ENCODE measurements at places on chromosomes 12 and 14. TPM values are rescaled to one million over a fixed set of nuclear protein-coding genes. Genes with fewer than 3 reads are reported as not detected.

Gene POTEM
- polyA plus RNA-seq, result not detected

Gene BAG5
- 17.1 TPM for polyA plus RNA-seq

Gene SERPINA12
- not detected for polyA plus RNA-seq

Gene DLST
- polyA plus RNA-seq, result 112 TPM

Gene PROX2
- polyA plus RNA-seq, result not detected

Gene RNASE1
- polyA plus RNA-seq, result 476 TPM

Gene TAS2R8
- polyA plus RNA-seq, result not detected

Gene CTSG
- polyA plus RNA-seq, result 1.1 TPM

Gene UBE3B
- 13.9 TPM for polyA plus RNA-seq

Gene PTGER2
- 3.4 TPM for polyA plus RNA-seq

Gene CLEC9A
- not detected for polyA plus RNA-seq

GRCh38 chr12:13576935-13577500 is 380.5 kb downstream of the EMP1 start:
- no peak for DNase-seq

DNA sequence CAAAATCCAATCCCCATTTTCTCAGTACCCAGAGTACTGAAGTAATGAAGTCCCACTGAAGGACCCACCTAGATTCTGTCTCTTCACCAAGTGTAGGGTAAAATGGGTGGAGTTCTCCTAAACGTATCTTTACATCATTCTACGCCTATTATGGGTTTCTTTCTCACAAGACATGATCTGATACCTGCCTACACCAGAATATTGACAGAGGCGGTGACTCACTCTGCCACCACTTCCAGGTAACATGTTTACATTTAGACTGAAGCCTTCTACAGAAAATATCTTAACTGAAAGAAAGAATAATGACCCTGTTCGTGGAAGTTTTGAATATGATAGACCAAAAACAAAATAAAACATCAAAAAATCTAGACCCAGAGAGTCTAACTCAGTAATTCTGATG is 89.8 kb downstream of the BTG1 start:
- DNase-seq, result no peak

DNA sequence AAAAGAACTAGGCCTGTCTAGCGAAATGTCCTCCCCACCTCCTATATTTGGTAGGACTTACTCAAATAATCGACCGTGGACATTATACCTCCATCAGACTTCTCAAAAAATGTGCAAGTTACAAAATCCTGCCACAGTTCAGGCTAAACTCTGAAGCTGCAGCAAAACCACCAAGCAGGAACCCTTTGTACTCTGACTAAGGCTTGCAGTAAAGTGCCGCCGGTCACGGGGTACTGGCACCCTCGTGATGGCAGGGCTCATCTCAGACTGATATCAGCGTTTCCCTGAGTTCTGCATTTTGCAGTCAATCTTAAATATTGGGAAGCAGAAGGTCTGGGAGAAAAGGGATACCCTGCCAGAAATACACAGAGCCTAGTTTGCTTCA is 17.1 kb downstream of the SLC11A2 start:
- DNase-seq, result no peak

GRCh38 chr12:622416-622815 is 40.8 kb downstream of the NINJ2 start:
- no peak for DNase-seq

DNA sequence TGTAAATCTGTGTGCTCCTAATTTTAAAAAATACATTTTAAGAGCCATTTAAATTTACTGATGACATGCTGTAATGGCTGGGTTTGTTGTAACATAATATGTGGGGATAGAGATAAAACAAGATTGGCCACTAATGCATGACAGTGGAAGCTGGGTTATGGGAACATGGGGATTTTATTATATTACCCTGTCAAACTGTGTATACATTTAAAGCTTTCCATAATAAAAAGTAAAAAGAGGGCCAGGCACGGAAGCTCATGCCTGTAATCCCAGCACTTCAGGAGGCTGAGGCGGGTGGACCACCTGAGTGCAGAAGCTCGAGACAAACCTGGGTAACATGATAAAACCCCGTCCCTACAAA is 9.1 kb downstream of the TMEM233 start:
- DNase-seq, result no peak

- DNase-seq, result no peak
Observed at GRCh38 chr12:43179486-43179885, 372.5 kb downstream of the ADAMTS20 start.

DNA sequence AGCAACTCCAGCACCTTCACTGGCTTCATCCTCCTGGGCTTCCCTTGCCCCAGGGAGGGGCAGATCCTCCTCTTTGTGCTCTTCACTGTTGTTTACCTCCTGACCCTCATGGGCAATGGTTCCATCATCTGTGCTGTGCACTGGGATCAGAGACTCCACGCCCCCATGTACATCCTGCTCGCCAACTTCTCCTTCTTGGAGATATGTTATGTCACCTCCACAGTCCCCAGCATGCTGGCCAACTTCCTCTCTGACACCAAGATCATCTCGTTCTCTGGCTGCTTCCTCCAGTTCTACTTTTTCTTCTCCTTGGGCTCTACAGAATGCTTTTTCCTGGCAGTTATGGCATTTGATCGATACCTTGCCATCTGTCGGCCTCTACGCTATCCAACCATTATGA is 6.8 kb downstream of the OR11G2 start:
- no peak for DNase-seq

DNA sequence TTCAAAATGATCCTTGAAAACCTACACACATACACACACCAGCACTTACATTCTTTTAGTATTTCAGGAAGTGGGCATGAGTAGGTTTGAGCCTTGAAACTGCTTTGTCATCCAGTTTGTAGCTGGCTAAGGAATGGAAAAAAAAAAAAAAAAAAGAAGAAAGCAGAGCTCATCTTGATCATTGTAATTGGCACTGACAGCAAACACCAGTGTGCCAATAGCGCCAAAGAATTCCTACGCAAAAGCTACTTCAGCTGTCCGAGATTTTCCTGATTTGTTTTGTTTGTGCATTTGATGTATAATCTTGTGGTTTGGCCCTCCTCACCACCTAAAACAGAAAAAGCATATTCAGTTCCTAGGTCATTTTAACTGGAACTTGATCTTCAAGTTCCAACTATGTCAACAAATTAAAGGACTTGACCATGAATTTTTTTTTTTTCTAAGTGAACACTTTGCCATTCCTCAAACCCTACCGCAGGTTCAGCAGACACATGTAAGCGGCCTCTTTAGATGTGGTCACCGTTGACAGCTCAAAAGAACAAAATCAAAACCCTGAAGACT is 57.3 kb downstream of the FLRT2 start:
- DNase-seq, result no peak

DNA sequence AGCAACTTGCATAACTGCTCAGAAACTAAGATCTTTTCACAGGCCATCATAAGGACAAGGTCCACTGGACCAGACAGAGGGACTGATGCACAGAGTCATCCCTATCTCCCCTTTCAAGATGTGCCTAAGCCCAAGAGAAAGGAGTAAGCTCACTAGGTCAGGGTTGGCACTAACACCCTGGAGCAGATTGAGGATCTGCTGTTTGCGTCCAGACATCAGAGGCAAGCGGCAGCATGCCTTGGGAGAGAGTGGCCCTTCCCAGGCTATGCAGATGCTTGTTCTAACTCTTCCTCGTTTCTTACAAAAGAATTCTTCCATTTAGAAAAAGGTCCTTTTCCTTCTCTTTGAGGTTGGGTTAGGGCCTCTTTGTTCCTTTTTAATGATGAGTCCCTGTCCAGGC is 187.2 kb downstream of the KCNA5 start:
- no peak for DNase-seq

DNA sequence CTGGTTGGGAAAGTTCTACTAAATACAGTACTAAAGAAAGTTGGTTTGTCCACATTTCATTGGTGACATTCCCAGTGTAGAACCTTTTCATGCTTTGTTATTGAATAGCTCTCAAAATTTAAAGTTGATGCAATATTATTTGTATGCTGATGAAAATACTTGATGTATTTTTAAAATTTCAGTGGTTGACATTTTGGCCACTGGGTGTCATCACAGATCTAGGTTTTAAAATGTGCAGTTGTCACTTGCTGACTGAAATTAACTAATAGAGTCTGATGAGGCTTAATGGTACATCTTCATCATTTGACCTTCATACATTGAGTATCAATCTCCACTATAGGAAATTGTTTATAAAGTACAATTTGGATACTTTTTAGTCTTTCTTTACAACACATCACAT is 37.1 kb downstream of the CMAS start:
- peak; percentile 25 for DNase-seq

DNA sequence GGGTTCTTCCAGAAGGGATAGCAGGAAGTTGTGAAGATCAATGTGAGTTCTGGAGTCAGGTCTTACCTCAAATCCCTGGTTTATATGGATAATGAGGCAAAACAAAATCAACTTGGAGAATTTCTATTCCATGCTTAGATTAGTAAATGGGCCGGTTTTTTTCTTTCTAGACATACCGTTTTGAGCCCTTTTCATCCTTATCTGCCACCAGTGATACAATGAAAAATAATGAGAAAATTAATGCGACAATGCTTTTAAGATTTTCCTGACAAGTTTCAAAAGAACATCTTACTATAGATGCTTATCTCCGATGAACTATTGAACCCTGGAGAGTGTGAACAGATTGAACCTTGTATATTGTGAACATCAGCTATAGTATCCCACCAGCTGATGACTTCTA is 262.7 kb downstream of the BTG1 start:
- DNase-seq, result no peak

DNA sequence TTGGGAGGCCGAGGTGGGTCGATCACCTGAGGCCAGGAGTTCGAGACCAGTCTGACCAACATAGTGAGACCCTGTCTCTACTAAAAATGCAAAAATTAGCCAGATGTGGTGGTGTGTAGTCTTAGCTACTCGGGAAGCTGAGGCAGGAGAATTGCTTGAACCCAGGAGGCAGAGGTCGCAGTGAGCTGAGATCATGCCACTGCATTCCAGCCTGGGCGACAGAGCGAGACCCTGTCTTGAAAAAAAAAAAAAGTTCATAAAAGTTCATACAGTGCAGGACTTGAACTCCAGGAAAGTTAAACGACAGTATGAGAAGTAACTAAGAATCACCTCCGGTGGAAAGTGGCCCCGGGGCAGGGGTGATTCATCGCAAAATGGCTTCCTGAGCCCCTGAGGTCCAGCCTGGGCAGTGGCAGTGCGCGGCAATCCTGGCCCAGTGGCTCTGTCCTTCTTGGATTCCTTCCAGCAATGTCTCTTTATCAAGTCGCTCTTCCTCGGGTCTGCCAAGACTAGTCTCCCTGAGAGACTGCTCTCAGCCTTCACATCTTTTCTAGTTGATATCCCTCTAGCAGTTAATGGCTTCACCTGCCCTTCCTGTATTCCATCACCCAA is 16.7 kb upstream of the MAP1LC3B2 start:
- no peak for DNase-seq

GRCh38 chr12:100329800-100330199 is 27.1 kb upstream of the SLC17A8 start:
- no peak for DNase-seq

GRCh38 chr12:54199034-54199433 is 10.2 kb upstream of the SMUG1 start:
- DNase-seq, result no peak

DNA sequence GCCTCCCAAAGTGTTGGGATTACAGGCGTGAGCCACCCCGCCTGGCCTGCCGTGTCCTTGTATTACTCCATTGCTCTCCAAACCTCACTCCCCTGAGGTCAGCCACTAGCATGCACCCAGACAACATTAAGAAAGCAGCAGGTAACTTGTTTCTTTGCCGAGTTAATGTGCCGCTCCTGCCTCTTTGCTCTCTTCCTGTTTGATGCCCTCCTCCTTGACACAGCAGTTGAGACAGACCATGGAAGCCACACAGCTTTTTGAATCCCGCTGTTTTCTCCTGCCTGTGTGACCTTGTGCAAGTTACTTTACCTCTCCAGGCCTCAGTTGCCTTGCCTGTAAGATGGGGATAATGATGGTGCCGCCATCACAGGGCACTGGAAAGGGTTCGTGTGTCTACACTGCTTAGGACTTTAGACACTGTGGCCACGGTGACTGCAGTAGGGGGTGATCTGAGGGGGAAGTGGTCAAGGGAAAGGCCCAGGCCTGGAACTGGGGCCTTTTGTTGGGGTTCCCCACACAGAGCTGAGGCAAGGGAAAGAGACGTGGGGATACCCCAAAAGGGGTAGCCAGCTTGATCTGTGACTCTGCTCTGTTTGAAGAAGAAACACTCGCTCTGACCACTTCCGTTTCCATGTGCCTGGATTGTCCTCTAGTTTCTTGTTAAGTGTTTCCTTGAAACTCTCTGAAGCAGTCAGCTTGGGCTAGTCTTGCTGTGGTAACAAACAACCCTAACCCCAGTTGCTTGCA is 69.3 kb downstream of the RIN3 start:
- DNase-seq, result no peak

GRCh38 chr12:22670762-22671161 is 45.8 kb downstream of the ETNK1 start:
- DNase-seq, result no peak

DNA sequence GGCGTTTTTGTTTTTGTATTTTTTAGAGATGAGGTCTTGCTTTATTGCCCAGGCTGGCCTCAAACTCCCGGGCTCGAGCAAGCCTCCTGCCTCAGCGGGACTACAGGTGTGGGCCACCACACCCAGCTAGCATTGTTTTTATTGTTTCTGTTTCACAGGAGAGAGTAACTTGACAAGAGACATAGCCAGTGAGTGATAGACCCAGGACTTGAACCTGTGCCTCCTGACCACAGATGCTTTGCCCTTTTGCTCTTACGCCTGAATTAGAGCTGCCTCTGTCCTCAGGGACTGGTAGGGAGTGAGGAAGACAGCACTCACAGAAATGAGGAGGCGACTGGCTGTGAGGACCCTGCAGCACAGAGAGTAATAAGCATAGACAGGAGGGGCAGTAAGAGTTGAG is 2.3 kb downstream of the EVL start:
- no peak for DNase-seq

GRCh38 chr12:49170924-49171323 is 18.0 kb downstream of the TUBA1A start:
- no peak for DNase-seq

DNA sequence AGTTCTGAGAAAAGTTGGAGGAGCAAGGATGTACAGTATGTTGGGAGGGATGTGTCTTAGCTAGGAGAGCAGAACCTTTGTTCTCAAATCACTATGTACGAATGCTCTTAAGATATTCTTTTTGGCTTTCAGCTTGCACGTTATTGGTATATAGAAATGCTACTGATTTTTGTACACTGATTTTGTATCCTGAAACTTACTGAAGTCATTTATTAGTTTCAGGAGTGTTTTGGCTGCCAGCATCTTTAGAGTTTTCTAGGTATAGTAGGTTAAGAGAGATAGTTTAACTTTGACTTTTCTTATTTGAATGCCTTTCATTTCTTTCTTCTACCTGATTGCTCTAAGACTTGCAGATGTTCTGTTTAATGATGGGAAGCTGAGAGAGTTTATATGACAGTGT is 442.8 kb upstream of the FBXO33 start:
- no peak for DNase-seq

GRCh38 chr14:54211551-54212308 is 185.1 kb upstream of the CDKN3 start:
- no peak for DNase-seq

GRCh38 chr14:61574514-61574807 is 120.9 kb upstream of the HIF1A start:
- DNase-seq, result no peak

- DNase-seq, result no peak
Observed at GRCh38 chr14:44795725-44796124, 166.0 kb downstream of the KLHL28 start.

- no peak for DNase-seq
Observed at GRCh38 chr14:102608064-102608446, 15.6 kb downstream of the RCOR1 start.
